Activated CD4-positive, alpha-beta T cell treated with anti-CD3 and anti-CD28 coated beads, Interleukin-2, amount 10 ng/mL, durations not matched to agents 7 days and 5 days (primary cell): ENCODE measurements at places on chromosomes 12 and 14.

GRCh38 chr12:107122452-107122958, 29.2 kb upstream of the CRY1 start:
- DNase-seq, result no peak

- peak; percentile 42 for DNase-seq
These were observed at the start of gene ACTN1 for GRCh38 chr14:68979021-68979721. TSS of gene ACTN1 (minus strand) at chr14:68979302. CDS start at chr14:68979056, 246 bp downstream.

GRCh38 chr14:50059763-50060616, 56.4 kb downstream of the VCPKMT start:
- DNase-seq, result no peak

DNA sequence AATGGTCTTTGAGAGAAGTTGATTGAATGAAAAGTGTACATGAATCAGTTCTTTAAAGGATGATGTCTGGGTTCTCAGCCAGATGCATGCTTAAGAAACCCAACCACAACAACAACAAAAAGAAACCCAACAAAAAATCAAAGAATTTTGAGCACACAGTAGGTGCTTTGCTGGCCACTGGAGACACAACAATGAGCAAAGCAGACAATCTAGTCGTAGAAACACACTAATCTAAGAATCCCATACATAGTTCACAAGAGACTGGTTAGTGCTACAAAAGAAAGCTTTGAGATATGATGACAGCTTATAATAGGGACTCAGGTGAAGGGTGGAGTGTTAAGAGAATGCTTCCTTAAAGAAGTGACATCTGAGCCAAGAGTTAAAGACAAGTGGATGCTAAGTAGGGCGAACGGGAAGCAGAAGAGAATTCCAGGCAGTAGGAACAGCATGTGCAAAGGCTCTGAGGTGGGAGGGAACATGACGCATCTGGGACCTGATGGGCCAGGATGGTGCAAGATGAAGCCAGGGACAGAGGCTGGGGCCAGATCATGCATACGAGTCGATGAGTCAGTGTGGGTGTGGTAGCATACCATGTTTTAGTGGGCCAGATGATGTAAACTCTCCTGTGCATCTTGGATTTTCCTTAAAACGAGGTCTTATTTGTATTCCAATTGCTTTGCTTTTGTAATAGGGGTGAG, 4.6 kb upstream of the HIP1R start:
- no peak for DNase-seq

DNA sequence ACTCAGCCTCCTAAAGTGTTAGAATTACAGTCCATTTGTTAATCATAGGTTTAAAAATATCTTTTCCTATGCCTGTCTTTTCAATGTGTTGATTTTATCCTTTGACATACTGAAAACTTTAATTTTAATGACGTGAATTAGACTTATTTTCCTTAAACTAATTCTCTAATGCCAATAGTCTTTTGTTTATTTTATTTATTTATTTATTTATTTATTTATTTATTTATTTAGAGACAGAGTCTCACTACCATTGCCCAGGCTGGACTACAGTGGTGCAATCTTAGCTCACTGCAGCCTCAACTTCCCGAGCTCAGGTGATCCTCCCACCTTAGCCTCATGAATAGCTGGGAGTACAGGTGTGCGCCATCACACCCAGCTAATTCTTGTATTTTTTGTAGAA, 694.5 kb downstream of the TRHDE start:
- no peak for DNase-seq

DNA sequence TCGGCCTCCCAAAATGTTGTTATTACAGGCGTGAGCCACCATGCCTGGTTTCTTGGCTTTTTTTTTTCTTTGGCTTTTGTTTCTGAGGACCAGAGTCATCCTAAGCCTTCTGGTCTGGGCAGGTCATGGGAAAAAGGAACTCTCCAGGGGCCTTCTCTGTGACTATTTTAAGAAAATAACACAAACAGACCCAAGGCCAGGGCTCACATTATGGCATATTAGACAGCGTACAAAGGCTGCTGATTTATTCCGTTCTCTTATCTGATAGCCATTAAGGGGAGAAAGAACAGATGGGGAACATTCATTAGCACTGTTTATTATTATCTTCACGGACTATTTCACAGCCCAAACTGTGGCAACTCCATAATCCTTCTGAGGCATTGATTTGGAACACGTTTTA, 28.8 kb upstream of the MANSC4 start:
- DNase-seq, result no peak

GRCh38 chr12:17139931-17140330, 534.0 kb upstream of the LMO3 start:
- DNase-seq, result no peak

DNA sequence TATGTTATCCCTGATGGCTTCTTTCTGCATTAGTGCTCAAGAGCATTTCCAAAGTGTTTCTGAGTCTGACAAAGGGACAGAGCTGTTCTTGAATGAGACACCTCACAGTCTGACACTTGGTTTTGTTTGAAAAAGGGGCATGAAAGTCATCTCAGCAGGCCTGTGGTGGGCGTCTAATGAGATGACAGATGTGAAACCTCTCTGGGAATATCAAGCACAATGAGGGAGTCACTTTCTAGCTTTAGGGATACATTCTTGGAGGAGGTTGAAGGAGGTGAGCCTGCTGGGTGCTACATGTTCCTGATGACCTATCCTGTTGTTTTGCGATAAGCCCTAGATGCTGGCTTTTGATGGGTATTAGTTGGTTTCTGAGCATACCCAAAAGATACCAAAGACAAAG, 290.5 kb downstream of the NUAK1 start:
- no peak for DNase-seq

DNA sequence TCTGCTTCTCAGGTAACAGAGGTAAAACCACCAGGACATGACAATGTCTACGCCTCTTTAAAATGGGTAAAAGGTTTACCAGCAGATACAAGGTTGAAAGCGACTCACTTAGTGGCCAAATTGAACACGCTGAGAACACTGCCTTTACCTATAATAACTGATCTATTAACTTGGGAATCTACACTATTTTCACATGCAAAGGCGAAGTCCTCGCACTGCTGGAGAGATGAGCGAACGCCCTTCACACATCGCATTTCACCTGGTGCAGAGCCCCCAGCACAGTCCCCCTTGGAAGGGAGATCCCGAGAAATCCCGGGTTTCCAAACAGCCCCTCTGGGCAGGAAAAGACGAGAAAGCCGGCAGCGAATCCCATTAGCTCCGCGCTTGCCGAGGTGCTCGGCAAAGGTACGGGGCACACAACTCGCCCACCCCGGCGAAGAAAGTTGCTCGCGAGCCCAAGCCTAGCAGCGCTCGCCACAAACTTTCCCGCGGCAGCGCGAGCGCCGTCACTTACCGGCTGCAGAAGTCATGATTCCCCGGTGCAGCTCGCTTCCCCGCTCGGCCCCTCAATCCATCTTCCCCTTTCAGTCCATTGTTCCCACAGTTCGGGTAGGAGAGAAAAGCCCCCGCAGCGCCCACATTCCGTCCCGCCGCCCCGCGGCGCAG, 423 bp downstream of the FGD6 start:
- no peak for DNase-seq

DNA sequence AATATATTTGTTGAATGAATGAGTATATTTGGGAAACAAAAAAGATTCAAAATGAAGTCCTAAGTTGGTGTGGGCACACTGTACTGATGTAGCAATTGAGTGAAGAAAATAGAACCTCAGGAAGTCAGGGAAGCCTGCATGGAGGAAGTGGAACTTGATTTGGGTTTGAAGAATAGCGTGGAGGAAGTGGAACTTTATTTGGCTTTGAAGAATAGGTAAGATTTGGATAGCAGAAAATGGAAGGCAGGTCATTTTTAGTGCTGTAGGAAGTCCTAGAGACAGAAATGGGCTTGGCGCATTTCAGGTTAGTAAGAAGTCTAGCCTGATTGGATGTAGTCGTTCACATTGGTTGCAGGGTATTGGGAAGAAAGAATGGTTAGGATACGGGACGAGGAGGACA, 5.4 kb downstream of the C12orf75 start:
- DNase-seq, result no peak

DNA sequence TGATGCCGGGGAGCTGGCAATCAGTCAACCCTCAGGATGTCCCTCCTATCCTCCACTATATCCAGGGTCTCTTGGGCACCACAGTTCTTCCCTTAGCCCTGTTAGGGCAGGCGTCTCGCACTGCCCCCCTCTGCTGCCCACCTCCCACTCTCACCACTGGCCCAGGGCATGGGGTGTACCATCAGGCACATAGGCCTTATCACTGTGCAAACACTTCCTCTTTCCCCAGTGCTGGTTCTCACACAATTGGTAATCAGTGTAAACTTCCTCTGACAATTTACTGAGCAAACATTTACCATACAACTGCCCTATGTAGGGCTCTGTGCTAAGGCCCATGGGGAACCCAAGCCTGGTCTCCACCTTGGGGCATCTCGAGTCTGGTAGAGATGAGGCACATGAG, 20.1 kb upstream of the TMED10 start:
- DNase-seq, result no peak

DNA sequence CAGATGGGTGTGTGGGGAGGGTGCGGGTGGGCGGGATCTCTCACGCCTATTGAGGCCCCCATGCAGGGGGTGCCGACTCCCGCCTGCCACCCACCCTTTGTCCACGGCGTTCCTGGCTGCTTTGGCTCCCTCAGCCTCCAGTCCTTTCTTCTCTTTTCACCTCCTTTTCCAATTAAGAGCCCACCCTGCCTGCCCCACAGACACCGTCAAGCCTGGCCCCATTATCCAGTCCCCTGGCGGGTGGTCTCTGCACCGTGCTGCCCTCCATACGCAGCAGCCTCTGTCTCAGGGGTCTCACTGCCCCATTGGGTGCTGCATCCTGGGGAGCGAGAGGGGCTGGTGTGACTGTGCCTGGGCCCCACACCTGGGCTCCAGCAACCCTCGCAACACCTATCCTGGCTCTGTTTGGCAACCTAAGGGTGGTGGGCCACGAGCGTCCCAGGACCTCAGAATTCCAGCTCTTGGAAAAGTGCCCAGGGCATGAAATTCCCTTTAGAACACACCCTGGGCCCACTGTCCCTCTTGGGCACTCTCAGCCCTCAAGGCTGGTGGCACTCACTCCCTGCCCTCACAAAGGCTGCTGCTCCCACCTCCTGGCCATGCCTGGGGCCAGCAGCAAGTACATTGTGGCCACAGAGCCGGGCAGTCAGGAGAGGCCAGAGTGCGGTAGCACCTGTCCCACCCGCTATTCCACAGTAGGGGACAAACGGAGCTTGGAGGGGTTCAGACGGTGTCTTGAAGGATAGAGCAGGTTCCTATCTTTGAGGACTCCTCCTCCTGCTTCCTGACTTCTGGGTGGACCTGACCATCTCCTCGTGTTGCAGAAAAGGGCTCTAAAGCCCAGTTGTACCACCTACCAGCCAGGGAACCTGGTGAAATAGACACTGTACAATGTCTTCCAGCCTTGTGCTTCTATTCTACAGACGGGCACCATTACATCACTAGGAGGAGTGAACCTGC, 114.1 kb downstream of the KIF26A start:
- no peak for DNase-seq

- no peak for DNase-seq
These were observed 216.5 kb downstream of the PHLDA1 start for GRCh38 chr12:75814851-75815754.

GRCh38 chr12:6383572-6384498, at the start of gene LTBR:
TSS of gene LTBR (plus strand) at chr12:6384162. CDS start at chr12:6384359, 197 bp downstream.
- DNase-seq, result no peak

DNA sequence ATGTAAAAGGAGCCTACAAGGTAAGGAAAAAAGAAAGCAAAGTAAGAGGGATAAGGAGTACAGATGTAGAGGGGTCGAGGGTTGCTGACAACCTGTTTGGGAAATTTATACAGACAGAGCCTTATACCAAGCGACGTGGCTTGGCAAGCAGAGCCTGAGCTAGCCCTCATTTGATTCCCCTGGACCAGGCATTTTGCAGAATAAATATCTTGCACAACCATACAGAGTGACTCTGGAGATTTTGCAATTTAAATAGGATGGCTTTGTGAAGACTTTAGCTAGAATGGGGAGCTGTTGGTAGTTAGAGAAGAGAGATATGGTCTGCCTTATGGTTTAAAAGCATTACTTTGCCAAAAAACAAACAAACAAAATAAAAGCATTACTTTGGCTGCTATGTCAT, 11.1 kb upstream of the ANO6 start:
- no peak for DNase-seq

- no peak for DNase-seq
These were observed 100.8 kb upstream of the DACT1 start for GRCh38 chr14:58537004-58537403.

DNA sequence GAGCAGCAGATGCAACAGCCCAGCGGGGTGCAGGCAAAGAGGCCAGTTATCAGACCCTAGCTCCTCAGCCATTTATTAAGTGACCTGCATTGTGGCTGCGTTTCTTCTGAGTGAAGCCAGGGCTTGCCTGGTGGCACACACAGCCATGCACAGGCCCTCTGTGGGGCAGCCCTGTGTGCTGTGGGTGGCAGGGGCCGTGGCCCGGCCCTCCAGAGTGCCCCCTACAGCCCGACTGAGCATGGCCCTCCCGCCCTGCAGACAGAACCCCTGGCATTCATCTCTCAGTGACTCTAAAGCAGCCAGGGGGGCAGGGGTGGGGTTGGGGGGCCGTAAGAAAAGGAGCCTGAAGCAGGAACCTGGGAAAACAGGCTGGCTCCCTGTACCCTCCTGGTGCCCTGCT, 226.0 kb upstream of the PWP1 start:
- no peak for DNase-seq

- no peak for DNase-seq
These were observed 34.7 kb downstream of the CNOT2 start for GRCh38 chr12:70277973-70278372.

DNA sequence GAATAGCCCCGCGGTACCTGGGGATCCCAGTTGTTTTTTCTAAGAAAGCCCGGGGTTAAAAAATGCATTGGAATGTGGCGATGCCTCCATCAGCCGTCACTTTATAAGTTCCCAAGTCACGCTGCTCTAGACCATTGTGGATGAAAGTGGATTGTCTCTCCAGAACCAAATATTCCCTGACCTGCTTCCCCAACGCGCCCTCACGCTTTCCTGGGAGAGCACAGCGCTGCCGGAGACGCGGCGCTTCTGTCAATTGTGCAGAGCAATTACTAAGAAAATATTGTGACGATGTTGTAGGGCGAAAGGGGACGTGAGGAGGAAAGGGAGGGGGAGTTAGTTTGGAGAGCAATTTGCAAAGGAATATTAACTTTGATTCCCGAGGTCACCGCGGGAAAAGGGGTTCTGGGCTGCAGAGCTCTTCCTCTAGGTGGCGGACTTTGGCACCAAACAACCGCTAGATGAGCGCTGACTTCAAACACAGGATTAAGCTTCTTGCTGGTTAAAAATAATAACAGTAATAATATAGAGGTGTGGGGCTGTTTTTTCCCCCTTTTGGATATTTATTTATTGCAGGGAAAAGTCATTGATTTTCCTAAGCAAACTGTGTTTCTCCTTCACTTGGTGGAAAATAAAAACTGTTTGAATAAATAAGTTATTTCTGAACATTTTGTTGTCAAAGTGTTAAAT, 9.6 kb upstream of the FOXG1 start:
- no peak for DNase-seq

- DNase-seq, result no peak
These were observed 81.0 kb downstream of the AVPR1A start for GRCh38 chr12:63069860-63070617.

GRCh38 chr12:6294156-6295093, 16.1 kb upstream of the PLEKHG6 start:
- DNase-seq, result no peak

GRCh38 chr12:107131832-107132616, 38.7 kb upstream of the CRY1 start:
- DNase-seq, result peak; percentile 21

- DNase-seq, result no peak
These were observed 296.4 kb downstream of the ADAMTS20 start for GRCh38 chr12:43255522-43256111.

GRCh38 chr12:1922985-1923384, 4.5 kb upstream of the CACNA2D4 start:
- DNase-seq, result no peak
